Stomach (tissue), 19 donors: ENCODE measurements at places on chromosomes 5 and 9.

GRCh38 chr5:90632791-90633190 lies 74.2 kb downstream of the ADGRV1 start:
- DNase-seq, result no peak

GRCh38 chr9:83154087-83154736 lies 91.3 kb upstream of the RASEF start:
- DNase-seq, result peak; percentile 77

- peak; percentile 65 for DNase-seq
These were observed 76.4 kb downstream of the TTLL11 start for GRCh38 chr9:122016744-122017143.

DNA sequence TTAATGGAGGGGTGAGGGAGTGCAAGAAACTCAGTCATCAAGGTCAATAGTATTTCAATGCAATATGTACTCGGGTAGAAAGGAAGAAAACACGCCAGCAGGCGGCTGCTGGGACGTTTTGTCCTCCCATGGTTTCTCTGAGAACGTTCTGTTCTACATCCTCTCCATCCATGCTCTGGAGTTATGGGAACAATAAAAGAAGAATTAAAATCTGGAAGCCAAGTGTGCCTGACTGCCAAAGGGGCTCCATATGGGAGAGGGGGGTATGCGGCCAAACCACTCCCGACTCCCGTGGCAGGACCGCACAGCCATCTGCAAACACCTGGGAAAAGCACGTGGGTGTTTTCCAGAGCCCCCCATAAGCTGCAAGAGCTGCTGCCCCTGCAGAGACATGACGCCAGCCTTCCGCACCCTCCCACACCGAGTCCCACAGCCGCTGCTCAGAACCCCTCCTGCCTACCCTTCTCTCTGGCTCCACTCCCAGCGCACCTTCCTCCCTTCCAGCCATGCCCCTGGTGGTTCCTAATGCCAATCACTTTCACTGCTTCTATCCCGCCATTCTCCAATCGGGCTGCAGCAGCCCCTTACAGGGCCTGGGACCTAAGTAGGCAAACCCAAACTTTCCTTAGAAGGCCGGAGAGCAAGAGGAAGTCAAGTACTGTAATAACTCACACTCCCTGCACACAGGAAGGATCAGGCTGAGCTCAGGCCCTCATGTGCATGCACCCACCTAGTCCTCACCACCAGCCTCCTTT lies 241.6 kb downstream of the SYK start:
- no peak for DNase-seq

GRCh38 chr9:92640398-92641091 lies 29.4 kb downstream of the IPPK start:
- no peak for DNase-seq

GRCh38 chr9:26229324-26230054 lies 551.2 kb upstream of the TUSC1 start:
- DNase-seq, result no peak
